Neural crest cell (in vitro differentiated cells): ENCODE measurements at places on chromosomes 16 and 17. TPM values are rescaled to one million over a fixed set of nuclear protein-coding genes. Genes with fewer than 3 reads are reported as not detected.

GRCh38 chr17:48843187-48843900, 12.5 kb downstream of the CALCOCO2 start:
- no peak for DNase-seq

- DNase-seq = no peak
Observed at GRCh38 chr17:43648916-43649315, 12.8 kb downstream of the MEOX1 start.

GRCh38 chr16:7246578-7246977, 86.1 kb upstream of the RBFOX1 start:
- DNase-seq = peak; percentile 36

- no peak for DNase-seq
Observed at GRCh38 chr17:3029213-3029913, 34.0 kb downstream of the OR1D5 start.

The GCGR gene
- not detected in 2 replicates for total RNA-seq

DNA sequence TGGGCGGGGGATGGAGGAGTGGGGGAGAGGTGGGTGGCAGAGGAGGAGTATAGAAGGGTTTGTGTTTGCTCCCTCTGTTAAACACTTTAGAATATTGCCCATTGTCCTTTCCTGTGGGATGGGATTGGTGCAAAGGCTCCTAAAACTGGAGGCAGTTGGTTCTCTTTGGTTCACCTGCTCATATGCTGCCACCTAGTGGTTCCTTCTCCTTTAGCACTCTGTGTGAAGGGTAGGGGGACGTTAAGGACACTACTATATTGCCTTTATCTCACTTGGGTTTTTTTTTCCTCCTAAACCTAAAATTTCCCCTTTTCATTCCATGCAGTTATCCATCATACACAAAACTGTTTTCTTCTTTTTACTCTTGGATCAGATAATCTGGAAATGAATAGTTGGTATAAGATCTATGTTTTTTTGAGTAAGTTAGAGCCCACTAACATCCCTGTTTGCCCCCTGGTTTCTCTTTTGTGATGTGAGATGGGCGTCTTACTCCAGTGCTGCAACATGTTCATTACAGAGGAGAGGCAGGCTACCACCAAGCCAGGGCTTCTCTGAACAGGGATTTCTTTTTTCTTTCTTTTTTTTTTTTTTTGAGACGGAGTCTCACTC, 23.8 kb downstream of the SNX11 start:
- peak; percentile 69 for DNase-seq

- DNase-seq = no peak
Observed at GRCh38 chr16:65105171-65105570, 16.7 kb downstream of the CDH11 start.

The ITGB3 gene
- 0.09 and 0.11 TPM in 2 replicates for total RNA-seq
